Endodermal cell (in vitro differentiated cells): ENCODE measurements at places on chromosomes 12 and 14.

DNA sequence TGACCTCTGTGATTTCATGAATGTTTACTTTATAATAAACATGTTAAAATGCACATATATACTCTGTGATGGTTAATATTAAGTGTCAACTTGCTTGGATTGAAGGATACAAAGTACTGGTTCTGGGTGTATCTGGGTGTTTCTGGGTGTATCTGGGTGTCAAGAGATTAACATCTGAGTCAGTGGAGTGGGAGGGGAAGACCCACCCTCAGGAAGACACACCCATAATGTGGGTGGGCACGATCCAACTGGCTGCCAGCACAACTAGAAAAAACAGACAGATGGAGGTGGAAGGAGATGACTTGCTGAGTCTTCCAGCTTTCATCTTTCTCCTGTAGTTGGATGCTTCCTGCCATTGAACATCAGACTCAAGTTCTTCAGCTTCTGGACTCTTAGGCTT, 11.9 kb downstream of the NUP37 start:
- DNase-seq, result no peak

DNA sequence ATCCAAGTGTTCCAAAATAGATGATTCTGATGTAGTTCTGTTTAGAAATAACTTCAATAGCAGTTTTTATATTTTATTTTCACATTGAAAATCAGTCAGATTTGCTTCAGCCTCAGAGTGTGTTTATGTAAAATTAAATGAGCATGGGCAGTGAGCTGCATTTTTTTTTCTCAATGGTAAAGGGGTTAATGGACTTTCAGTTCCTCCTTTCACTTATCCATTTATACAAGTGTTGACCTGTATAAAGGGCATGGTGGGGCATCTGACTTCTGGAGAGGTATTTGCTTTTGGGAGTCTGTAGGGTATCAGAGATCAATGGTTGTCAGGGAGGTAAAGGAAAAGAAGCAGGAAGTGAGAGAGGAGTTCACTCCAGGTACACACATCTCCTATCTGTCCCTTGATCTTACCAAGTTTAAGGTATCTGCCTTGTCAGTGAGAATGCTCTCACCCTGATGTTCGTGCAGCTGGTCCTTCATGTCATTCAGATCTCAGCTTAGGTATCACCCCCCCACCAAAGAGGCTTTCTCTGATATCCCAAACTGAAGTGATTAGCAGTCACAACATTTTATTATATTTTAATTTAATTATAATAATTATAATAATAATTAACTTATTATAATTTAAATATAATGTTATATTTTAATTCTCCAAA, 181.6 kb upstream of the LMNTD1 start:
- no peak for DNase-seq

- no peak for DNase-seq
Observed at GRCh38 chr14:101037021-101037817, 133.7 kb upstream of the RTL1 start.

- no peak for DNase-seq
Observed at GRCh38 chr14:76380991-76381390, 5.1 kb downstream of the ESRRB start.

- no peak for DNase-seq
Observed at GRCh38 chr12:26940516-26941214, 2.4 kb downstream of the FGFR1OP2 start.

DNA sequence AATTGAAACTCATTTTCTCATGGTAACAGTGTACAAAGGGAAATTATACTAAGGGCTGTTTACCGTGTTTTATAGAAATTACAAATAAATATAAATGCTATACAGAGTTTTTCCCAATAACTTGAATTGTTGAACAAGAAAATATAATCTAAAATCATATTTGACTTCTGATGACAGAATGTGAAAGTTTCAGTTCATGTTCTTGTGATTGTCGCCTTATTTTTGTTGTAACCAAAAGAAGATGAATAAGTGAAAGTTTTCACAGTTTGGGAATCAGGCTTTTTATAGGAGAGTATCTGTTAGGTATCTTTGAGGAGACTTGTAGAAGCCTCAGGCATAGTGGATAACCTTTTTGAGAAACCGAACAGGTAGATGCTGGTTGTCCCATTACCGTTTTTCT, 28.1 kb downstream of the ANO6 start:
- no peak for DNase-seq

- DNase-seq, result no peak
Observed at GRCh38 chr12:18591473-18591872, 146.3 kb downstream of the PLCZ1 start.

DNA sequence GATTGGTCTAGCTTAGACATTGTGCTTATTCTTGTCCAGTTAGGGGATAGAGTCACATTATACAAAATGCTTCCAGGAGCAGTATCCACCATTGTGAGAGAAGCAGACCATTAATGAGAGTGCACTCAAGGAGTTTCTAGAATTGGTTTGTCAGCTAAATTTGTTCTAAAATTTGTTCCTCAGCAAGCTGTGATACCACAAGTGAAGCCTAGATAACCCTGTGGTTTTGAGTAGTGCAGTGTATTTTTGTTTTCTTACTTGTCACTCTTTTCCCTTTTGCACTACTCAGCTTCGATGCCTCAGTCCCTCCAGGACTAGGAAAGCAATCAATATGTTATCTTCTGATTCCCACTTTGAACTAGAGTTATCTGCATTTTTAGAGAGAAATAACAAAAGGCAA, 42.5 kb upstream of the AKAP6 start:
- no peak for DNase-seq

- no peak for DNase-seq
Observed at GRCh38 chr12:53887006-53887405, 51.6 kb upstream of the HOXC13 start.

DNA sequence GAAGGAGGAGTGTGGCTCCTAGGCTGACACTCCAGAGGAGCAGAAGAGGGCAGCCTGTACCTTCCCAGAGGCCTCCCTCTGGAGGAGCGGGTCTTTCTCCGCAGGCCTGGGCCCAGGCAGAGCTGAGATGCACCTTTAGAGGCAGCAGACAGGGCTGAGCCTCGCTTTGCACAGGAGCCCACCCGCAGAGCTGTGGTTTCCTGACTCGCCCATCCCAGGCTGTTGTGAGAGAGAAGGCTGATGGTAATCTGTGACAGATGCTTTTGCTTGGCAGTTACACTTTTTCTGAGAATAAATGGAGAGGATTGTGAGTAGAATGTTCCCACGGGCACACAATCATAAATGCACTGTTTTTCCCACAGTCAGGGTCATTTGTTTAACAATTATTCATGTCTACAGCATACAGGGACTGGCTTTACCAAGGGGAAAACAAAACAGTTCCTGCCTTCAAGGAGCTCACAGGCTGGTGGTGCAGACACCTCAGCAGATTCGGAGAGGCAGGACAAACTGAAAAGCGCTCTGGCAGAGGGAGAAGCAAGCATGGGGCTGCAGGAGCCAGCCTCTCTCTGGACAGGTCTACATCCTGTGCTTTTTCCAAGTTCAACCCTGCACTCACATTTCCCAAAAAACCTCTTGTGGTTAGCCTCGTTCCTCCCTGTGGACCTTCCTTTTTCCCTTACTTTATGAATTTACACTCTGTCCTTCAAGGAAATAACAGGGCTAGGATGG, 13.9 kb downstream of the EVL start:
- peak; percentile 89 for DNase-seq

DNA sequence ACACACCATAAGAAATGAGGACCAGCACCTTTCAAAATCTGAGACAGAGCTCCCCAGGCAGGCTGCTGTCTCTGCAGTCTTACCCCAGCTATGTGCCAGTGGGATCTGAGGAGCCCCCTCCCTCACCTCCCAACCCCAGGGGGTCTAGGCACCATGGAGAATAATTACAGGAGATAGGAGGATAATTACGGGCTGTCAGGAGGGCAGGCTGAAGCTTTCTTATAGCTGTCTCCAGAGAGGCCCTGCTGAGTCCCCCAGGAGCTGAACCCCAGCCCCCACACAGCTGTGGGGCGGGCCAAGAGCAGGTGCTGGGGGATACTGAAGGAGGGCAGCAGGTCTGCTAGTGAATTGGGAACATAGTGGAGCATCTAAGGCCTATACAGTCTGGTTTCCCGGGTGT, 6.8 kb downstream of the CPNE6 start:
- DNase-seq, result no peak

- DNase-seq, result no peak
Observed at GRCh38 chr12:54051874-54052437, 1.7 kb upstream of the HOXC4 start.

GRCh38 chr12:112258926-112259325, 123.3 kb downstream of the HECTD4 start:
- DNase-seq, result no peak

DNA sequence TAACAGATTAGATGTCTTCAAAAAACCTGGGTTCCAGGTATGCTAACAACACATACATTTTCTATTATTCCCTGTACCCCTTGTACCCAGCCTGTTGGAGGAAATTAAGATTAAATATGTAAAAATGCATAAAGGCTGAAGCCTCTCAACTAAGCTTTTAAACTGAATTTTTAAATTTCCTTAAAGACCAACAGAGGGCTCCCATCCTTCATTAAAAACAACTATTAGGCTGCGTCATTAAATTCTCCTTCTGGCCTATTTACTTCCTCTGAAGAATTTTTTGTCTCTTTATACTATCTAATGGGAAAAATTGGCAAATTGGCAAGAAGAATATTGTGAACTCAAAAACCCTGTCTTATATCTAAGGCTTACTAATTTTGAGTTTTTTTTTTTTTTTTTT, 21.8 kb downstream of the SENP1 start:
- no peak for DNase-seq

DNA sequence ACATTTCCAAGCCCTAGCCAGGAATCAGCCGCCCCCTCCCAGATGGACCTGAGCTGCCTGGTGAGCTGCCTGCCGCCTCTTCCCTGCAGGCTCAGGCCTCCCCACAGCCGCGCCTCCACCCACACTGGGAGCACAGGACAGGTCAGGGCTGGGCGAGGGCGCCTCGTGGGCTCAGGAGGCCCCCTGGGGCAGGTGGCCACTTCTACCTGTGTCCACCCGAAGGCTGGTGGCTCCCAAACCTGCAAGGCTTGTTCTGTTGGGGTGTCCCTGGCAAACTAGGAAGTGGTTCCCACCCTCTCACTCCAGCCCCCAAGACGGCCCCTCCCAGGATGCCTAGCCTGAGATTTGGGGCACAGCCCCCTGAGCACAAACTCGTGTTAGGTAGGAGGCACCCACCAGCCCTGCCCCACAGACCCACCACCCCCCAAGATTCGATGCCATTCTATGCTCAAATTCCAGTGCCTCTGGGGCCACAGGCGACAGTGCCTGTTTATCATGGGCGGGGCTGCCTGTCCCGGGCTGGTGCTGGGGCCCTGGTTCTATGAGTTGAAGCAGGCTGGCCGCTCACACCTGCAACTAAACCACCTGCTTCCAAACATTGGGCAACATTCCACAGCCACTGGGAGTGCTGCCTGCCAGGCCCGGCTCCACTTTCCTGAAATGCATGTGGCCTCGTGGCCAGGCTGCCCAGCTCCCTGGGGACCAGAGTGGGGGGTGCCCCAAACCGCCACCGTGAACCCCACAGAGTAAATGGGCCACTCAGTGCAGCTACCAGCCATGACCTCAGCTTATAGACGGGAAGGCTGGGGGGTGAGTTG, 6.8 kb downstream of the MMP17 start:
- no peak for DNase-seq

GRCh38 chr12:32070370-32070769, 36.3 kb upstream of the BICD1 start:
- no peak for DNase-seq

- DNase-seq, result peak; percentile 95
Observed at GRCh38 chr12:31117203-31118011, 43.7 kb downstream of the DDX11 start.

DNA sequence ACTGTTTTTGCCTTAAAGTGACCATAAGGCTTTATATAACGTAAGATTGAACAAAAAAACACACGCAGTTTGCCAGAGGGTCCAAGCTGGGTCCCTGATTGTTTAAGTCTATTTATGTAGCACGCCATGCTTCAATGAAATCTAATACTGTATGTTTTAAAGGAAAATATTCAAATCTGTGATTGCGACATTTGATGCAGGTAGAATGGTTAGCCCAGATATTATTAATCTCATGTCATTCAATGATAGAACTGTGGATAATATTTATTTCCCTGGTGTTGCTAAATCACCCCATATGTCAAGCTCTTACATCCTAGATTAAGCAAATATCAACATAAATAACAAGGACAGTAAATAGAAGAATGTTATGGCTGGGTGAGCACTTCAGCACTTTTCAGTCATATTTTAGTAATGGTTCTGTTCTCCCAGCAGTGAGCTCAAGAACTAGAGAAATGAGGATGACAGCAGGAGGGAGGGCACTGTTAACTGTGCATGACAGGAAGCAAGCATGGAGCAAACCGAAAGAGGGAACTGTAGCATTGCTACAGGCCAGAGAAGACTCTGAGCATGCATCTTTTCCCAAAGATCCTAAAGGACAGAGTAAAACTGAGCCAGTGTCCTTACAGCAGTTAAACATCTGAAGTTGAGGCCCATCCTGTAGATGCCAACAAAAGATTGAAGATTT, 465.7 kb upstream of the MGAT4C start:
- no peak for DNase-seq

- DNase-seq, result peak; percentile 94
Observed at GRCh38 chr12:10153271-10154144, 18.4 kb downstream of the OLR1 start.

GRCh38 chr14:20610002-20610765, 19.0 kb upstream of the RNASE12 start:
- DNase-seq, result peak; percentile 94

DNA sequence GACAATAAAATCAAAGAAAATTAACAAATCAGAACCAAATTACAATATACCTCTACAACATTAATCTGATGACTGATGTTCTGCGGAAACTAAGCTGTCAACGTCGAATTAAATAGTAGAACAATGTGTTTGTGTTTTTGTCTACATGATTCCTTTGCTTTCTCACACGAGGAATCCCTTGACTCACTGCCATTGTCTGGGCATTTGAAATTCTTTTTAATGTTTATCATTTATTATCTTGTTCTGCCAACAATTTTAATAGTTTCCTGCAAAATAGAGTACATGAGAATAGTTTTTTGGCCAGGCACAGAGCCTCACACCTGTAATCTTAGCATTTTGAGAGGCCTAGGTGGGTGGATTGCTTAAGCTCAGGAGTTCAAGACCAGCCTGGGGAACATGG, 76.6 kb upstream of the KRAS start:
- DNase-seq, result no peak

DNA sequence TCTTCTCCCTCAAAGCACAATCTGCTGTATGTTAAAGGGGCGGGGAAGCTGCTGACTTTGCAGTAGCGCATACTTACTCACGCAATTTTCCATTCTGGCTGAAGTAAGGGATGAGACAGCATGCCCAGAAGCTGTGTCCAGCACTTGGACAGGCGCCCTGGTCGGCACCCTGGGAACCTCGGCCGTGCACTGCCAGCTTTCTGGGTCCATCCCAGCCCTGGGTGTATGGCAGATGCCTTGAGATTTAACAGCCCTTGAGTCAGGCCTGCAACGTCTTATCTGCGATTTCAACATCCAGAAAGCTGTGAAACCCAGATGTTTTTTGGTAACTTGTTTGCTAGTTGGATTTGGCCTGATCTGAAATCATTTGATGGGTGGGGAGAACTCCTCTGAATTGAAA, 16.1 kb downstream of the EML1 start:
- DNase-seq, result no peak

GRCh38 chr12:56518570-56518969, 3.0 kb upstream of the RBMS2 start:
- no peak for DNase-seq
